ENCODE measurements at places on chromosomes 1 and 21.

DNA sequence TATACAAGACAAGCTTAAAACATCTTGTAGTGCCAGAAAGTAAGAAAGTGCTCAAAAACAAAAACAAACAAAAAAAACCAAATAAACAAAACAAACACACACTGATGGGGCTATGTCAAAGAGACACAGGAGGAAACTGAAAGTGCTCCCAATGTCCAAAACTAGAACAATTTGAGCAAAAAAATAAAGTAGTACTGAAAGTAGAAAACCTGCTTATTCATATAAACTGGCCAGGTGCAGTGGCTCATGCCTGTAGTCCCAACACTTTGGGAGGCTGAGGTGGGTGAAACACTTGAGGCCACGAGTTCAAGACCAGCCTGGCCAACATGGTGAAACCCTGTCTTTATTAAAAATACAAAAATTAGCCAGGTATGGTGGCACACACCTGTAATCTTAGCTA, 129.9 kb downstream of the GLUL start:
- DNase-seq: no peak

DNA sequence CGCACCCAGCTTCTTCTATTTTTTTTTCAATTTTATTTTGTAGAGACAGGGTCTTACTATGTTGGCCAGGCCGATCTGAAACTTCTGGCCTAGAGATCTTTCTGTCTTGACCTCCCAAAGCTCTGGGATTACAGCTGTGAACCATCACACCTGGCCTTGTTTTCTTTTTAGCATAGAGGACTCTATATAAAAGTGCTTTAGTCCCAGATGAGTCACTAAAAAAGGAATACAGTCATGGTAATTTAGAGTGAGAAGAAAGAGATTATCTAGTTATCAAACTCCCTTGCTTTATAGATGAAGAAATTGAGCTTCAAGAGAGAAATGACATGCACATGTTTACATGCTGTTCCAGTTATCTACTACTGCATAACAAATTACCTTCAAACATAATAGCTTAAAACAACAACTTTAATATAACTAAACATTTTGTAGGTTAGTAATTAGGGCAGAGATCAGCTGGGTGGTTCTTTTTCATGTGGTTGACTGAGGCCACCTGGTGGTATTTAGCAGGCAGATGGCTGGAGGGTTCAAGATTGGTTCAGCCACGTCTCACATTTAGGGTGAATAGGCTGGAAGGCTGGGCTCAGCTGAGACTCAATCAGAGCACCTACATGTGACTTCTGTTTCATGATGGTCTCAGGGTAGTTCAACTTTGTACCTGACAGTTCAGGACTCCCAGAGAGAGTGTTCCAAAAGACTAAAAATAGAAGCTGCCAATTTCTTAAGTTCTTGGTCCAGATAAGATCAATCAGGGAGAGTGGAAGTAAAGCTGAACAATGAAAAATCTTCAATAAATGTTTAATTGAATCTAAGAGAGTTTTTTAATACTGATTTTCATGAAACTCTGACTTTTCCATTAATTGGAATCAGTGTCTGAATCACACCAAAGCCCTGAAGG, 16.9 kb upstream of the MTF2 start:
- no peak for DNase-seq

DNA sequence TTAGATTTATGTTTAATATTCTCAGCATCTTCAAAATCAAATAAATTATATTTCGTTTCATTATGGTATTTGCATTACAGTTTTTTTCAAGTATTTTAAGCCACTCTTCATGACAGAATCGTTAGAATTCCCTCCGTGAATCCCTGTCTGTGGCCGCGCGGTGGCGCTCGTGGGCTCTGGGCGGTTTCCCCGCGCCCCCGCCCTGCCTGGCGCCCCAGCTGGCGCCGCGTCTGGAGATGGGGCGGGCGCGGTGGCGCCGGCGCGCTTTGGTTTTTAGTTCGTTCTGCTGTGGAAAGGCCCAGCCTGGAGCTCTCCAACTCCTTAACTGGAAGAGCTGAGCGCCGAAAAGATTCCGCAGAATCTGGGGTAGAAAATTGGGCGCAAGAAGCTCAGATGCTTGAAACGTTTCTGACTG, 25.7 kb downstream of the PRMT2 start:
- DNase-seq: peak; percentile 21

GRCh38 chr1:219427403-219427802, 185.5 kb downstream of the ZC3H11B start:
- no peak for DNase-seq

All from AG04449 (cell line).